SHP77 (cell line): ENCODE measurements at places on chromosomes 5 and 9.

- DNase-seq: no peak
Measured at GRCh38 chr5:146126068-146126467, 20.7 kb upstream of the PLAC8L1 start.

GRCh38 chr9:126375386-126375785 lies 48.8 kb downstream of the MVB12B start:
- no peak for DNase-seq

DNA sequence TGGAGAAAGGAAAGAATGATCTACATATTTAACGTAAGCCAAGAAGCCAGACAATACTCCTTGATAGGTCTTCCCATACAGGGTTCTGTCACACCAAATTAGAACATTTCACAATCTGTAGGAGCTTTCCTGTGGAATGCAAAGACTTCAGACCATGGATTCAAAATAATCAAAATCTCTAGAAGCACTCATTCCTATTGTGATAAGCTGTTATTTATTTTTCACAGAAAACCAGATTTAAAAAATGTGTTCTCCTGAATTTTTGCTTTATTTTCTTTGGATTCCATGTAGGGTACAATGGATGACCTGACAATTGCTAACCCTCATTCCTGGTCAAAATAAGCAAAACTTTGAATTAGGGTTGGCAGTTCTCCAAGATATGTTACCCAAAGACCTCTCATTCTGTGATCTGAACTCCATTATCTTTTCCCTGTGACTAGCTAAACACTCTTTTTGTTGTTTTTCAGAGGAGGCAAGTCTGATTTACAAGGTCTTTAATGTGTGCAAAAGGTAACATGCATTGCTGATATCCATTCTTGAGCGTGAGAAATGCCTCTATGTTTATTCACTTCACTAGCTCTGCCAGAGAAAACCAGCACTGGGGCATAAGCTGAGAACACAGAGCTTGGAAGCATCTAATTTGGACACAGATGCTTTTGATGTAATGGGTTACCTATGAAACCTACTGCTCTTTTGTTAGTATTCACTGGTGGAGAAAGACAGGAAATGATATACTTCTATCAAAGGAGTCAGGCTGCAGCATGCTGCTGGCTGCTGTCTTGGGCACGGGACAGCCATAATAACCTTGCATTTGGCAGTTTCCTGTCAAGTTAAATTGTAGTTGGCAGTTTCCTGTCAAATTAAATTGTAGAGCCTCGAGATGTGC lies 31.4 kb downstream of the ACTBL2 start:
- DNase-seq: no peak

DNA sequence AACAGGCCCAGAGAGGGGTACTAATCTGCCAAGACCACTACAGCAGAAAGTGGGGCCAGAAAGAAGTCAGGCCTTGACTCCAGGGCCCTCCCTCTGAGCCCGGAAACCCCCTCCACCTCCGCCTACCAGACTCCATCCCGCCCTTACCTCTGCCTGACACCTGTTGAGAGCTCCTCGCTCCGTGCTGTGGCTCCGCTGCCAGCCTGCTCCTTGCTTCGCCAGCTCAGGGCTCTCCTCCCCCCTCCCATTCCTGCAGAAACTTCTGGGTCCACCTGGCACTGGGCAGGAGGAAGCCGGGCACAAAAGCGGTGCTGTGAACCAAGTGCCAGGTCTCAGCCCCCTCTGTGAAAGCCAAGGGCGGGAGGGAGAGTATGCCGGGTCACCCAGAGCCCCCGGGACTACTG lies 6.4 kb upstream of the ST6GALNAC6 start:
- no peak for DNase-seq

DNA sequence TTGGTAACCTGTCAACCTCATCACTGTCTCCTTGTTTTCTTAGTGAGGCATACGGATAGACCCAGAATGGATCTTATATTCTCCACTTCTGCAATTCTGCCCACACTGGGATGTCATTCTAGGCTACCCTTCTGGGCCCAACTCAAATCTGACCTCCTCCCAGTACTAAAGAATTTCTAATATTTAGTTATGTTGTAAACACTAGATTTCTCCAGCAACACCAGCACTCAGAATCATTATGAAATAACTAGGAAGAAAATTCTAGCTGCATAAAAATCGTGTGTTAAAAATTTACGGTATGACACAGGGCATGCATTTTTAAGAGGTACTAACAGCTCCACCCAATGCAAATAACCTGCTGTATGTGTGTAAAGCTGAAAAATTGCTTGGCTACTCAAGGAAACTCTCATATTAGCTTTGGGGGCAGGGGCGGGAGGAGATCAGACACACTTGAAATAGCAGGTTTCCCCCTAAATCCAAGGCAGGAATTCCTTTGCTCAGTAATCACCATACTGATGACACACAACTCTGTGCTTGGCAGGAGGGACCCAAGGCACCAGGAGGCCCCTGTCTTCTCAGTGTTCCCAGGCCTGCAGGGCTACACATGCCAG lies 27.3 kb downstream of the MACROH2A1 start:
- DNase-seq: no peak

GRCh38 chr9:97067490-97067889 lies 28.5 kb upstream of the CTSV start:
- DNase-seq: no peak

DNA sequence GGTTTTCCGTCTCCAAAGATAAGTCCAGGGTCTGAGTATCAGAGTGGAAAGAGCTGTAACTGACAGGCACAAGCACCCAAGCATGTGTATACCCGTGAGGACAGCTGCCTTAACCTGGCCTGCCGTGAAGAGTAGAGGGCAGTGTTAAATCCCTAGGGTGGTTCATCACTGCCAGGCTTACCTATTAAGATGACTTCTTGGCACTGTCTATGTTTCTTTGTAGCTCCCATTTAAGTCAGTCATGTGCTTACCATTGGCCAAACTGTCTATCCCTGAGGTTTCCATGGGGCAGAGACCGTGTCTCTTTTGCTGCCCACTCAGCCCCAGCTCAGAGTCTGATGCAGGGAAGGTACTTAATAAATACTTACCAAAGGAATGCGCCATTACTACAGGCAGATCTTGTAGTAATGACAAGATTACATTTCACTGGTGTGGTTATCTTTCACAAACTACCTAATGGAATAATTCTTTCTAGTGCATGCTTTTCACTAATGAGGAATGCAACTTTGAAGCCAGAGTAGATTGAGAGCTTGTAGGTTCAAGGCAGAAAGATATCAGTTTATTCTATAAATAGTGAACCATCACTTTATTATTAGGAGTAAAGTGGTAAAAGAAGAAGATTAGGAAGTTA lies 64.2 kb downstream of the SNX24 start:
- DNase-seq: no peak

DNA sequence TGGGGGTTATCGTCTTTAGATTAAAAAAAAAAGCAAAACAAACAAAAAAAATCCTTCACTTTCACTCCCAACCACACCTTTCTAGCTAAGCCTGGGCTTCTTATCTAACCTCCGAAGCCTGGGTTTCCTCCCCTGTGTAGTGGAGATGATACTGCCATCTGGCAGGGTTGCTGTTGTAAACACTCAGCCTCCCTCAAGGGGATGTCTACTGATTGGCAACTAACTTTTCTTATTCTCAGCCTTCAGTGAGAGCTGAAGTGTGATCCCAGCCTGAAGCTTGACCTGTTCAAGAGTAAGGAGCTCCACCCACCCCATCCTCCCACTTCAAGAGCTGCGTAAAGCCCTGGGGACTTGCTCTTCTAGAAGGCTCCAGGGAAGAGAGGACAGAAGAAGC lies 21.5 kb upstream of the WWC1 start:
- no peak for DNase-seq

- DNase-seq: no peak
Measured at GRCh38 chr5:171093598-171093997, 215.4 kb upstream of the TLX3 start.

DNA sequence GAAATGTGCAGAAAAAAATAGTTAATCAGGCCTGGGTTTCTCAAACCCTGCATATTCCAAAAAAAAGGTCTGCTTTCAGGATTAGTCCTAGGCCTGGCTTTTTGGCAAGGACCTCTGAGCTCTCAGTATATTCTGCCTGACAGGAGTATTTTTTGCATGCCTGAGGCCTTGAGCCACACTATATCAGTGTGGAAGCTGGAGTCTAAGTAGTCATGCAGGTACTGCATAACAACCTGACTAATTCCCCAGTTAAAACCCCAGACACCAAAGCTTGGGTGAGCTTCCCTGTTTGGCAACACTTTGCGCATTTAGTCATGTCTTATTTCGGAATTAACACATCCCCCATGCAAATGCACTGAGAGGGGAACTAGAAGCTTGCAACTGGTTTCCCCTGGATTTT lies 359.5 kb downstream of the CETN3 start:
- DNase-seq: no peak

- no peak for DNase-seq
Measured at GRCh38 chr5:6311568-6312501, 66.5 kb downstream of the MED10 start.

DNA sequence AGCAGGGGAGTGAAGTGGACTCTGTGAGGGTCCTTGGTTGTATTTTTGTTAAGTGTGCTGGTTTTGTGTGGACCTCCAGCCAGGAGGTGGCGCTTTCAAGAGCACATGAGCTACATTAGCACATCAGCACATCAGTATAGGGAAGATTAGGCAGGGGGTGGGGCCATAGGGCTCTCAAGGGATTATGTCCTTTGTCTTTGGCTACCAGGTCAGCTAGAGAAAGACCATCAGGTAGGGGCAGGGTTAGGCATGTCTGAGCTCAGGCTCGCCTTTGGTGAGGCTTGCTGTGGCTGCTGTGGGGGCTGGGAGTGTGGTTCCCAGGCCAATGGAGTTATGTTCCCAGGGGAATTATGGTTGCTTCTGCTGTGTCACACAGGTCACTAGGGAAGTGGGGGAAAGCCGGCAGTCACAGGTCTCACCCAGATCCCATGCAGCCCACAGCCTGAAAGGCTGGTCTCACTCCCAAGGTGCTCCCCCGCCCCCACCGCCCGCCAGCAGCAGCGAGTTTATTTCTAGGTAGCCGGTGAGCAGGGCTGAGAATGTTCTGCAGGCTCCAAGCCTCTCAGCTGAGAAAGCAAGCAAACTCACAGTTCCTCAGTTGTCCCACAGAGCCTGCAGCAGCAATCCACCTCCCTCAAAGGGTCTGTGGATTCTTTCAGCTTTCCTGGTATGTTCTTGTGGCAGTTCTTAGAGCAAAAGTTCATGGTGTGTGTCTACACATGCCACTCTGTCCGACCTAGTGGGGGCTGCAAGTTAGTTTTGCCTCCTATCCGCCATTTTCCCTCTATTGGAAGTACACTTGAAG lies 13.7 kb downstream of the OR1J1 start:
- peak; percentile 88 for DNase-seq
